Keratinocyte (primary cell): ENCODE measurements at places on chromosomes 2 and 18. TPM values are rescaled to one million over a fixed set of nuclear protein-coding genes. Genes with fewer than 3 reads are reported as not detected.

The PLGLB2 gene
- polyA plus RNA-seq = 0.40 to 1.0 TPM (median 0.88 TPM) in 3 replicates

The AKAIN1 gene
- polyA plus RNA-seq = not detected in 3 replicates

The UGT1A5 gene
- 0.51 to 2.2 TPM (median 1.3 TPM) in 3 replicates for polyA plus RNA-seq

The ZAP70 gene
- polyA plus RNA-seq = 0.95 to 7.3 TPM (median 1.6 TPM) in 3 replicates

DNA sequence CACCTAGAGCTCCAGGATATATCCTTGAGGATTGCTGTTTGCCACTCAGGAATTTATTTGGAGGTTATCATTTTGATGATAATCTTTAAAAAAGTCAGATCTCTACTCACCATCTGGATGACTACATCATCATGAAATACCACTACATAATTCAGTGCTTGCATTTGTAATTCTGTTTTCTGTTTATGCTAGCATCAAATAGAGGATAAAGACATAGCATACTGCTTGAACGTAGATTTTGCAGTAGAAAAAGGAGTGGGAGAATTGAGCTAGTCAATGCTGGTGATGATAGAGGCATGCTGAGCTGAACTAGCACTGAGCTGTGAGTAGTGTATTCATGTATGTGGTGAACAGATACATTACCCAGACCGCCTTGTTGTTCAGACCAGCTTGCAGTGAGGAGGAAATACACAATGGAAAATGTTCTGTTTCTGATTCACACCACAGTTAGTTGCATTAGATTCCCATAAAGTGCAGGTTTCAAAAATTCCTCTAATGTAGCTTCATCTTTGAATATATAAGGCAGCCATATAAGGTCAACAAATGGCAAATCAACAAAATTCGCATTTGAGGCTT, 68.8 kb upstream of the CDC42EP3 start:
- DNase-seq = no peak

DNA sequence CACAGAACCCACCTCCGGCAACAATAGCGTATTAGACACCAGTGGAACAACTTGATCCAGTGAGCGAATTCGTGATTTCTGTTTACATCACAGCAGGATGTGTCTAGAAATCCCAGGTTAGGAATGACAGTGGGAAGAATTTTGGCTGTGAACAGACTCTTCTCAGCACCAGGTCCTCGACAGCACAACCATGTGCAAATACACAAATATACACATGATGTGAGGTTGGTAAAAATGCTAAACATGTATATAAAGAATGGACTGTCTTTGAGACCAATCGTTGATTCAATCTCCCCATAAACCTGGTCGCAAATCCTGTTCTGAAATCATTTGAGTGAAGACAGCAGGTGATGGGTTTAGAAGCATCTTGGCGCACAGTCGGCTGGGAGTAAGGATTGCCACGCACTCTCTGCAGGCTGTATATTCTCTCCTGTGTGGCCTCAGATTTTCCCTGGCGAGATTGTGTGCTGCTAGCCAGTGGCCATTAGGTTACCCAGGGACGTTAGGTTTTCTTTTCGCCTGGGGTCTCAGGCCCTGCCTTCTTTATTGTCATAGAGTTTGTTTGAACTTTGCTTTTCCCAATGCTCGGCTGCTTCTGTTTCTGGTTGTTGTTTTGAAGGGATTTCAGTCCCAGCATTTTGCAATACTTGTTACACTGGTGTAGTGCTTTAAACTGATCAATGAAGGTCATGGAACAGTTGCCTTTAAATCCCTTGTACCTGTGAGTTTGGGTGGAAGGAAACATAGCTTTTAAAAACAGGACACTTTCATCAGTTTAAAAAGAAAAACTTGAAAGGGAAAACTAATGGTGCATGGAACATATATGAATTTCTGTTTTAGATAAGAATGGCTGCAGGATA, 147.3 kb downstream of the ALPK2 start:
- no peak for DNase-seq

GRCh38 chr2:119179991-119180390, 21.4 kb upstream of the C1QL2 start:
- no peak for DNase-seq

DNA sequence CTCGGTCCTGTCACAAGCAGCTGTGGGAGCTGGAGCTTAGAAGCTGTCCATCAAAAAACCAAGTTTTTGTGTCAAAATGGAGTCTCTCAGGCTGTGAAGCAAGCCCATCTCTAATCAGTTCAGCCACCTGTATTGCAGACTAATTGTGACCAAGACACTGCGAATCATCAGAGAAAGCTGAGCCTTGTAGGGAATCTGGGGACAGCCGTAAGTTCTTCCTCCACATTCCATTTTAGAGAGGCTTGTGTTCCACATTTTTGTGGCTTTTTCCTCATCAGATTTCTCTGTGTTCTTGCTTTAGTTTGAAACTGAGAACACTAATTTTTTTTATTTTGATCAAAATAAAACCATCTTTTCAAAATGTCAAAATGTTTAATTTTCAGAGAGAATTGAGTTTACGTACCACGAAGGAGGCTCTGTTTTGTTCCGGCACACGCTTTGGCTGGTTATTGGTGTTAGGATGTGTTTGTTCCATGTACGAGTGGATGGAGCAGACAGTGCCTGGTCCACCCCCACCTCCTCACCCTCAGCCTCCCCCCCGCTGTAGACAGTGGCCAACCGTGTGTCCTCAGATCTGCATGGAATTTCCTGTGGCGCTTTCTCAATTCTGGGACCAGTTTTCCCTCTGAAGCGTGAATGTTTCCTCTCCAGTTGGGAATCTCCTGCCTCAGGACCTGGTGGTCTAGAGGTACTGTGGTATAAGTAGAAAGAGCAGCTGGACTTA, 140.8 kb downstream of the AGAP1 start:
- no peak for DNase-seq

GRCh38 chr2:2808551-2809058, 477.5 kb upstream of the MYT1L start:
- DNase-seq = no peak

- DNase-seq = no peak
Observed at GRCh38 chr18:79493211-79493800, 97.6 kb downstream of the NFATC1 start.

DNA sequence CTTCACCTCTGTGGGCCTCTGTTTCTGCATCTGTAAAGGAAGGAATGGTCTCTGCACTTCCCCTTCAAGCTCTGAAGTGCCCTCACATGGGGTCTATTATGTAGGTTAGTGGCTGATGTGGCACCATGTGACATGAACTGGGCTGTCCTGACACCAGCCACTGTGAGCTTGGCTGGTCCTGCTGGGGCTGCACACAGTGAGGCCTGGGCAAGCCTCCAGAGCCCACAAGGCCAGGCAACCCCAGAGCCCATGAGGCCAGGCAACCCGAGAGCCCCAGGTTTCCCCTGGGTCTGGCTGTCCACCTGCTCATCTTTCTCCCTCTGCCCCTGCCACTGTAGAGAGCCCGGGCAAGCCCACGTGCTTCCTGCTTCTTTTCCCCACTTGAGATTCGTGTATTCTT, 150.1 kb upstream of the SMAD2 start:
- no peak for DNase-seq

GRCh38 chr18:31677592-31677991, 6.8 kb downstream of the B4GALT6 start:
- DNase-seq = no peak

DNA sequence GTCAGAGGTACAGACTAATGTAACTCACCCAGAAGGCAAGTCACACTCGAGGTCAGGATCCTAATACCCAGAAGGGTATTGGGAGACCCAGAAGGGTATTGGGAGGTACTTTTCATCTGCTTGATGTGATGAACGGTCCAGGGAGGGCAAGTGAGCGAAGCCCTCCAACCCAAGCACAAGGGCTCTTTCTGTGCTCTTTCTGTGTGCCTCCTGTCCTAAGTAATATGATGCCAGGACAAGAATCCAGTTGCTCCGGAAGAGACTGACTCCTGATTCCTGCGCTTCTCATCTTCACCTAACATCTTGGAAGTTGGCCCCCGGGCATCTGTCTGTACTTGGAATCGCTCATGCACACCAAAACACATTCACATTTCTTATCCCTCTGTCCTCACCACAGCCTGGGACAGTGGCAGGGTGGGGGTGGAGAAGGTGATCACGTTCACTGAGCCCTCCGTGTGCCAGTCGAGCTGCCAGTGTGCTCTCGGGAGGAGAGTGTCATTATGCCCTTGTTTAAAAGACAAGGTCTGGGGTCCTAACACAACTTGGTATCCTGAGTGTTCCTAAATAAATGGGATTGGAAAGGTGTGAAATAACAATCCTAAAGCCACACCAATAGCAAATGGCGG, 17.1 kb downstream of the GYPC start:
- DNase-seq = no peak

DNA sequence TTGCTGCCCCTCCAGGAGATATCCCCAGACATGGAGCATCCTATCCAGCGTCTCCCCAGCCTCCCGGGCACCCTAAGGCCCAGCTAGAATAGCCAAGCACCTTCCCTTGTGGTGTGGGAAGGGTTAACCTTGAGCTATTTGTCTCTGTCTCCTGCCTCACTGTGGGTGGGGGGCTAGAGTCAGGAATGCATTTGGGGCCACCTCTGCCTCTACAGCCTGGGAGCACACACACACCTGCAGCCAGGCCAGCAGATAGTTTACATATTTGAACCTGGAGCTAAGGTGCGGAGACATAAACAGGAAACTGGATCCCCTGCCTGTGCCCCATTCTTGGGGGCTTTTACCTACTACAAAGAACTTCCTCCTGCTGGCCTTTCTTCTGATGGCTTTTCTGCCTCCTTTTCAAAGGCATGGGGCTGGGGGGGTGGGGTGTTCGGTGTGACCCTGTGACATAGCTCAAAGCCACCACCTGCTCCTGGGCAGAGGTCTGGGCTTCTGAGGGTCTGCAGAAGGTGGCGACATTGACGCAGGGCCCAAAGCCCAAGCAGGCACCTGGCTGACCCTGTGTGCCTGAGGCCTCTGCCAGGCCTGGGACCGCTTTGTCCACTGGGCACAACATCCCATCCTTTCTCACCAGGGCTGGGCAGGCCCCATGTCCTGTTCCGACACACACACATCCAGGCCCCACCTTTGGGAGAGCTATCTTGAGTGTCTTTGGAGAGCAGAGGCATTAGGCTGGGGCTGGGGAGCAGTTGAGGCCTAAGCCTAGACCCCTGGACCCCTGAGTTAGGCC, 34.2 kb downstream of the EMX1 start:
- no peak for DNase-seq

DNA sequence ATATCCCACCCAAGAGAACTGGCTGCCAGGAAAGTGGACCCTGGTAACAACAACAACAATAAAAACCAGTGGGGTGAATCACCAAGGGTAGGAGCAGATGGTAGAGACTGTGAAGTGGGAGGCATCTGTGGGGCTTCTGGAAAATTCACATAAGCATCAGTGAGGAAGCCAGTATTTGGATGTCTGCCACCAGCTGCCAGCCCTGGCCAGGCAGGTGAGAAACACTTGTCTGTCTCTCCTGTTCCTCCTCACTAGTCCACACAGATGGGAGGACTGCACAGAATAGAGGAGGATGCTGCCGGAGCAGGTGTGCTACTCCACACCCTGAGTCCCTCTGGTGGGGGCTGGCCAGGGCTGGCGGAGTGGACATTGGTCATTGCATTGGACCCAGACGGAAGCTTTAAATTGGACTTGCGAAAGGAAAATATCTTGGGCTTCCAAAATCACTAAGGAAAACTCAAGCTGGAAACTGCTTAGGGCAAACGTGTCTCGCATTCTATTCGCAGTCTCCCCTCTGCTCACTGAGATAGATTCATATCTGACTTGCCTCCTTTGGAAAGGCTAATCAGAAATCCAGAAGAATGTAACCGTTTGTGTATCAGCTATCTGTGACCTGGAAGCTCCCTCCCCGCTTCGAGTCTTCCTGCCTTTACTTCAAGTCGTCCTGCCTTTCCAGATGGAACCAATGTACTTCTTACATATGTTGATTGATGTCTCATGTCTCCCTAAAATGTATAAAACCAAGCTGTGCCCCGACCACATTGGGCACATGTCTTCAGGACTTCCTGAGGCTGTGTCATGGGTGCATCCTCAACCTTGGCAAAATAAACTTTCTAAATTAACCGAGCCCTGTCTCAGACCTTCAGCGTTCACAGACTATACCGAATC, 69.1 kb downstream of the NAB1 start:
- DNase-seq = no peak

DNA sequence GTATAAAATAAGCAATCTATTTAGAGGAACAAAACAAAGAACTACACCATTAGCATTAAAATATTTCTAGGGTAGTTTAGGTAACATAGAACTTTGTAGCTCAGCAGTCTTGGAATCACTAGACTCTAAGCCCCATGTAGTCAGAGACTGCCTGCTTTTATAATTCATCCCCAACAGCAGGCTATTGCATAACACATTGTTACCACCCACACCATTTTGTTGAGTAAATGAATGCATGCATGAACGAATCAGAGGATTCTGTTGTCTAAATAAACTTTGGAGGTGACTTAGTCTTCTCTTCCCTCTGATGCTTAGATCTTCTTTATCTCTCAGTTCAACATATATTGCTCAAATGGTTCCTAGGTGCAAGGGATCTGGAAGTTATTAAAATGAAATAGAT, 167.6 kb upstream of the TNP1 start:
- no peak for DNase-seq
